Activated CD4-positive, alpha-beta T cell treated with anti-CD3 and anti-CD28 coated beads for 36 hours (primary cell): ENCODE measurements at places on chromosomes 6 and 20. TPM values are rescaled to one million over a fixed set of nuclear protein-coding genes. Genes with fewer than 3 reads are reported as not detected.

Gene MAP3K5
- total RNA-seq = 6.7 TPM

Gene GNRH2
- 8.3 TPM for total RNA-seq

- H3K4me3 ChIP-seq = no peak overlapping the region
- peaks cover 4% of the 10 kb centered on the region for H3K4me1 ChIP-seq
- no peak for DNase-seq
- no peaks in the 10 kb centered on the region for H3K36me3 ChIP-seq
- no peak overlapping the region for H3K27ac ChIP-seq
Observed at GRCh38 chr6:129517288-129517687, 192.7 kb downstream of the ARHGAP18 start.

DNA sequence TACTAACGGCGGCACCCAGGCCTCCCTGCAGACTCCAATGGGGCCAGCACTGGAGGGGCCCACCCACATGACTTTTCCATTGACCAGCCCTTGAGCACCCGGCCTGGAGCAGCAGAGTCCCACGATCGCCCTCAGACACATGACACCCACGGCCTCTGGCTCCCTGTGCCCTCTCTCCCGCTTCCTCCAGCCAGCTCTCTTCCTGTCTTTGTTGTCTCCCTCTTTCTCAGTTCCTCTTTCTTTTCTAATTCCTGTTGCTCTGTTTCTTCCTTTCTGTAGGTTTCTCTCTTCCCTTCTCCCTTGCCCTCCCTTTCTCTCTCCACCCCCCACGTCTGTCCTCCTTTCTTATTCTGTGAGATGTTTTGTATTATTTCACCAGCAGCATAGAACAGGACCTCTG lies 26.1 kb upstream of the FANCE start:
- no peaks in the 10 kb centered on the region for H3K27me3 ChIP-seq
- DNase-seq = no peak
- H3K4me1 ChIP-seq = no peaks in the 10 kb centered on the region
- no peak overlapping the region for H3K27ac ChIP-seq

GRCh38 chr6:133621751-133622150 lies 267.2 kb upstream of the TCF21 start:
- peaks cover 5% of the 10 kb centered on the region for H3K27me3 ChIP-seq
- H3K4me3 ChIP-seq = no peak overlapping the region
- H3K4me1 ChIP-seq = no peaks in the 10 kb centered on the region
- no peaks in the 10 kb centered on the region for H3K36me3 ChIP-seq
- DNase-seq = no peak

DNA sequence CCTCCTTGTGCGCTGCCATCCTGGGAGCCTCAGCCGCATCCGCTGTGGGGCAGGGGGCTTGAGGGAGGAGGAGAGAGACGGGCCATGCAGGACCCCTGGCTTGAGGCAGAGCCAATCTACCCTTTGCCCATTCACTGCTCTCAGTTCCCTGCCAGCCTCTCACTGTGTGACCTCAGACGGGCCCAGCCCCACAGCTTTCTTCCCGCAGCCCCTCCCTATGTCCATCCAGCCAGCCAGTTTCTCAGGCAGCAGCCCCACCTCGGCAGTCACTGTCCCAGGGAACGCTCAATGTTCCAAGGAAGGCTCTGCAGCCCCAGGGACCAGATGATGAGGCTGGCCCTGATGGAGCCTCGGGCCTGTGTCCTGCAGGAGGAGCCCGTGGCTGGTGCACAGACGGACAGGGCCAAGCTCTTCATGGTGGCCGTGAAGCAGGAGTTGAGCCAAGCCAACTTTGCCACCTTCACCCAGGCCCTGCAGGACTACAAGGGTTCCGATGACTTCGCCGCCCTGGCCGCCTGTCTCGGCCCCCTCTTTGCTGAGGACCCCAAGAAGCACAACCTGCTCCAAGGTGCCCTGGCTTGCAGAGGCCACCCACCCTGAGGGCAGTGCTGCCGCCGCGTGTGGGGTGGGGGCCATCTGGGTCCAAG lies 3.9 kb upstream of the TNFRSF6B start:
- H3K27me3 ChIP-seq = no peaks in the 10 kb centered on the region
- peaks cover 15% of the 10 kb centered on the region for H3K36me3 ChIP-seq
- peaks cover 10% of the 10 kb centered on the region for H3K4me1 ChIP-seq
- peak; percentile 6 for DNase-seq
- no peak overlapping the region for H3K4me3 ChIP-seq
- no peak overlapping the region for H3K27ac ChIP-seq

- DNase-seq = no peak
- H3K27ac ChIP-seq = no peak overlapping the region
- H3K27me3 ChIP-seq = peaks cover 78% of the 10 kb centered on the region
Observed at GRCh38 chr6:1371933-1372332, 17.4 kb upstream of the FOXF2 start.

- no peaks in the 10 kb centered on the region for H3K27me3 ChIP-seq
- H3K27ac ChIP-seq = no peak overlapping the region
- no peak overlapping the region for H3K4me3 ChIP-seq
- H3K4me1 ChIP-seq = no peaks in the 10 kb centered on the region
- DNase-seq = peak; percentile 8
Observed at GRCh38 chr20:6632187-6632586, 135.3 kb upstream of the BMP2 start.

DNA sequence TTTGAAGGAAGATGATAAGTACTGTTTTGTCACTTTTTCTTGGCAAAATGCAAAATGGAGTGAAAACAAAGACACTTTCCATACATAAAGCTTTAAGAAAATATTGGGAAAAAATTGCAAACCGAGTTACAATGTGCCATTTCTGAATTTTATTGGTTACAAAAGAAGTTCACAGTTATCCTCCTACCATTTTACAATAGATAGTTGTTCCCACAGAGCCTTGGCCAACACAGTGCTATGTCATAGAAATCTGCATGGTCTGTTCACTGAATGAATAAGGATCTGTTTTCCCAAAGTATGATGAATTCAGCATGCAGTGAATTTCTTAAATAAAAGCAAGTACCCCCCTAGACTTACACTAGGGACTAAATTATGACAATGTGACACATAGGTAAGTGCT lies 268.2 kb upstream of the POU3F2 start:
- no peak overlapping the region for H3K27ac ChIP-seq
- H3K36me3 ChIP-seq = no peaks in the 10 kb centered on the region
- no peak overlapping the region for H3K4me3 ChIP-seq
- DNase-seq = no peak
- H3K4me1 ChIP-seq = no peaks in the 10 kb centered on the region

DNA sequence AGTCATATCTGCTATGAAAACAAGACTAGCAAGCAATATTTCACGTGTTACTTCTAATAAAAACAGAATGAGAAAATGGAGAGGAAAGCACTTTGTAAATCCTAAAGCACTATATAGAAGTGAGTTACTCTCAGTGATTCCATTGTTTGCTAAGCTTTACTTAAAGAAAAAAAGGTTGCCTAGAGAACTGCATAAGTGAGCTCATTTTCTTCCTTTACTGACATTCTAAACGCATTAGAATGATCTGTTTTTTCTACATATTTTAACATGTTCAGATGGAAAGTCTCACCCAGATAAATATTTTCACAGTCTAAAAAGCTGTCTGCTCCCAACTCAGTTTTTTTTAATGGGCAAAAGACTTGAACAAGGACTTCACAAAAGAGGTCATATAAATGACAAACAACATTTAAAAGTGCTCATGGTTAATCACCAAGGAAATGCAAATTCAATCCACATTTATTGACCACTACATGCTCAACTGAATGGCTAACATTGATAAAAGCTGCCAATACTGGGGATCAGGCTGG lies 52.9 kb upstream of the AKAP12 start:
- peaks cover 7% of the 10 kb centered on the region for H3K27me3 ChIP-seq
- H3K27ac ChIP-seq = no peak overlapping the region
- H3K4me1 ChIP-seq = no peaks in the 10 kb centered on the region
- DNase-seq = no peak

GRCh38 chr6:69719602-69720193 lies 77.1 kb downstream of the LMBRD1 start:
- H3K36me3 ChIP-seq = peaks cover 36% of the 10 kb centered on the region
- H3K27me3 ChIP-seq = no peaks in the 10 kb centered on the region
- H3K27ac ChIP-seq = no peak overlapping the region
- no peak overlapping the region for H3K4me3 ChIP-seq

DNA sequence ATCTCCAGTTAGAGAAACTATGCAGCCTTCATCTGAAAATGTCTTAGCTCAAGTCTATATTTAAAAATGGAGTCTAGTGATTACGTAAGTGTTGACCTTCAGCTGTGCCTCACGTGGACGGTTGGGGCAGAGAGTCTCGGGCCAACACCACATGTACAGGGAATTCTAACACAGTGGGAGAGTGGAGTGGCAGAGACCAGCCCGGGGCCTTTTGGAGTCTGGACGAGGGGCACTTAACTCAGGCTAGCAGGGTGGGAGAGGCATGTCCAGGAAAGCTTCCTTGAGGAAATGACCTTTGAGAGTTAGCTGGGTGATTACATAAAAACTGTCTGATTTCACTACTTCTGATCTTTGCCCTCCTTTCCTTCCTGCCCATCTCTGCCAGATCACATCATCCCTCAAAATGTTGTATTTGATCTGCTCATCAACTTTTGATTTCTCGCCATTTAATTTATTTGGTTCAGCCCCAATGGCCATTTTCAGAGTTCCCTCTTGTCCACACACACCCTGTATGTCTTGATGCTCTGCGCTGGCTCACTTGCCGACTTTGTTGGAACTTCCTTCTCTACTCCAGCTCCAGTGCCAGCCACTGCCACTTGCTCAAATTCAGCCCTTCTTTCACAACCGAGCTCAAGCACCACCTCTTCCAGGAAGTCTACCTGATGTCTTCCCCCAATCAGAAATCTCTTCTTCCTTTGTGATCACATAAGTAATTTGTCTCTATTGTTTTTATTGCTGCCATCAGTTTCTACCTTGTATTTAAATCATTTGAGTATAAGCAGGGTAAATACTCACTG lies 2.6 kb downstream of the ARMC2 start:
- peaks cover 25% of the 10 kb centered on the region for H3K4me1 ChIP-seq
- H3K27me3 ChIP-seq = no peaks in the 10 kb centered on the region
- no peak overlapping the region for H3K27ac ChIP-seq
- no peak overlapping the region for H3K4me3 ChIP-seq

- no peaks in the 10 kb centered on the region for H3K27me3 ChIP-seq
- H3K4me3 ChIP-seq = no peak overlapping the region
- H3K27ac ChIP-seq = no peak overlapping the region
- no peaks in the 10 kb centered on the region for H3K36me3 ChIP-seq
Observed at GRCh38 chr6:147941143-147941542, 401.5 kb upstream of the SASH1 start.
